ENCODE measurements at places on chromosomes 7 and 10.
A peak's percentile ranks its signal among the peaks of the same experiment; 100 is the strongest.

DNA sequence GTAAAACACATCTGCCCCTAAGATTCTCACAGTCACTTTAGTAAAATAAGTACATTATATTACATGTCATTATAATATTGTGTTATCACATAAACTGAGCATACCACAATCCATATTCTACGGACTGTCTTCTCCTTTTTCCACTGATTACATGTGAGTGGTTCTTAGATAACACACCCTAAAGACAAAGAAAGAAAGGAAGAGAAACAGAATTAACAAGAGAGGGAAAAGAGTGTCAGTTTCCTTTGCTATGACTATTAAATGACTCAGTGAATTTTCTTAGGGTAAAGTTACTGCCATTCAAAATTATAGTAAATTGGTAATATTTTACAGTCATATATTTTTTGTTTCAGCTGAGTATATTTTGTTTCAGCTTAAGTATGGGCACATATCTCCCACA, 268.3 kb downstream of the TWIST1 start:
- DNase-seq, result no peak

- DNase-seq, result peak; percentile 26
Observed at GRCh38 chr10:93991114-93991513, 2.6 kb upstream of the PLCE1 start.

DNA sequence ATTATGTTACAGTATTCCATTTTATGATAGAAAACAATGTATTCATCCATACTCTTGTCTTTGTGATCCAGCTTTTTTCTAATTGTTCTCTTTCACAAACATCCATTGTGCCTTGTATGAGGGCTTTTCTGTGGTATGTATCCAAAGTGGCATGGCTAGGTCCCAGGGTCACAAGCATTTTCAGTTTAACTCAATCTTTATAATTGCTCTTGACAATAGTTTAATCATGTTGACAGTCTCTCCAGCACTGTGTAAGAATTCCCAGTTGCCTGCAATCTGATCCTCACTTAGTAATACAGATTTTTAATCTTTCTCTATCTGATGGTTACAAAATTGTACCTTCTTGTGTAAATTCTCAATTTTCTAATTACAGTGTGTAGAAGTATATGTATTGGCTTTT, 533.4 kb downstream of the NEBL start:
- DNase-seq, result no peak

GRCh38 chr7:130263130-130263529, 3.5 kb upstream of the CPA2 start:
- DNase-seq, result no peak

DNA sequence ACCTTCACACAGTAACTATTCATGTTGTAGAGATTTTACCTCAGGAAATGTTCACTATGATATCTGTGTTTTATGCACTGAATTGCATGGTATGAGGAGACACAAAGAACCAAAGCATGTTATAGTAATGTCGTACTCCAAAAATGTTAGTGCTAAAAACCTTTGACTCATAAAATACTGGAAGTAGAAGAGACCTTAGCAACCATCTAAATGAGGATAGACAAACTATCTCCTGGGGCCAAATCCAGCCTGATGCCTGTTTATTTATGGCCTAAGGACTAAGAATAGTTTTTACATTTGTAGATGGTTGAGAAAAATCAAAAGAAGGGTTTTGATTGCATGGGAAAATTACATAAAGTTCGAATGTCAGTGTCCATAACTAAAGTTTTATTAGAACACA, 535.1 kb downstream of the INHBA start:
- no peak for DNase-seq

- no peak for DNase-seq
Observed at GRCh38 chr10:49011756-49012155, 72.1 kb upstream of the LRRC18 start.

GRCh38 chr10:102542800-102543418, 39.1 kb downstream of the SUFU start:
- no peak for DNase-seq

GRCh38 chr7:73932364-73932763, 71.4 kb downstream of the TMEM270 start:
- DNase-seq, result no peak

DNA sequence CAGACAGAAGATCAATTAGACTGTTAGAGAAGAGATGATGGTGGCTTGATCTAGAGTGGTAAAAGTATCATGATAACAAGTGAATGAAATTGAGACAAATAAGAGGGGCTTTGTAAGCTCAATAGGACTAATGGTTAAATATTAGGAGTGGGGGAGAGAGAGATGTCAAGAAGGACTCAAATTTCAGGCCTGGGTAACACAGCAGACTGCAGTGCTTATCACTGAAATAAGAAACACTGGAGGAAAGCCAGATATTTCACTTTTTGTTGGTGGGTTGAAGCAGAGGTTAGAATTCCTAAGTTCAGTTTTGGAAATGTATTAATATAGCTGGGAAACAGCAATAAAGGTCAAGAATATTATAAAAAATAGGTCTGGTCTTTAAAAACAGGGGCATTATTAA, 74.6 kb downstream of the ORC5 start:
- no peak for DNase-seq

- DNase-seq, result peak; percentile 87
Observed at GRCh38 chr7:128879939-128880746, 17.5 kb downstream of the ATP6V1F start.

GRCh38 chr10:51162002-51162401, 87.7 kb downstream of the PRKG1 start:
- DNase-seq, result no peak

- DNase-seq, result no peak
Observed at GRCh38 chr7:41093141-41093540, 609.7 kb downstream of the INHBA start.

- DNase-seq, result no peak
Observed at GRCh38 chr7:43785420-43785819, 26.9 kb downstream of the BLVRA start.

DNA sequence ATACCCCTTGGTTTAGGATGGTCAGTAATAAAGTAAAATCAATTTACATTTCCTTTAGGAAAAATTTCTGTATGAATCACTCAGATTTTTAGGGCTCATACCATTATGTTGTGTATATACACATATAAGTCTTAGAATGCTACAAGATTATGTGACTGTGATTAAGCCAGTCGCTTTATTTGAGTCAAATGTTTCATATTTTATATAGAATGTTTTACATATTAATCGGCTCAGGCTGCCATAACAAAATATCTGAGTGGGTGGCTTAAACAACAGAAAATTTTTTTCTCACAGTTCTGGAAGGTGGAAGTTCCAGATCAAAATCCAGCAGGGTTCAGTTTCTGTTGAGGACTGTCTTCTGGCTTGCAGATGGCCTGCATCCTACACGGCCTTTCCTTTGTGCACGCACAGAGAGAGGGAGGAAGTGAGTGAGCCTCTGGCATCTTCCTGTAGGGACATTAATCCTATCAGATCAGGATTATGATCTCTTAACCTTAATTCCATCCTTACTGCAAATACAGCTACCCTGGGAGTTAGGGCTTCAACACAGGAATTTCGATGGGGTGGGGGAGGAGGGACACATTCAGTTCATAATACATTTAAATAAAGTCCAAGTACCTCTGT, 198.0 kb downstream of the PHF14 start:
- no peak for DNase-seq

DNA sequence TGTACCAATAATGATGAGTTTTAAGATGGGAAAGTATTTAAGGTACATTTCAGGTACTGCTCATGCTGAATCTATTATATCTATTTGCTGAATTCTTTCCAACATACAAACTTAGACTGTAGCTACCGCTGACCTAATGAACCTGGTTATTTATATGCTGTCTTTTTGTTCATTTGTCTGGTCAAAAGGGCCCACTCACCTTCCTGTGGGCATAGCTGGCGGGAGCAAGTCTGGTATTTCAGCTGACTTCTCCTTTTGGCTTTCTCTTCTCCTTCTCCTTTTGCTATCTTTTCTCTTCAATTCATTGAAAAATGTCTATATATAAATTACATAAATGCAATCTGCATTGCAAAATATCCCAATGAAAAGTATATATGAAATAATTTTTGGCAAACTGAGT, 9.5 kb downstream of the PLXDC2 start:
- no peak for DNase-seq

GRCh38 chr10:79948976-79949722, at the start of gene SFTPD:
Gene SFTPD (minus strand): TSS chr10:79949105. CDS start chr10:79946659, 2,446 bp downstream.
- no peak for DNase-seq

- DNase-seq, result no peak
Observed at GRCh38 chr10:126906704-126907422, 1.6 kb downstream of the DOCK1 start.

- DNase-seq, result peak; percentile 91
Observed at GRCh38 chr7:90594751-90595317, 1.3 kb upstream of the CDK14 start.

DNA sequence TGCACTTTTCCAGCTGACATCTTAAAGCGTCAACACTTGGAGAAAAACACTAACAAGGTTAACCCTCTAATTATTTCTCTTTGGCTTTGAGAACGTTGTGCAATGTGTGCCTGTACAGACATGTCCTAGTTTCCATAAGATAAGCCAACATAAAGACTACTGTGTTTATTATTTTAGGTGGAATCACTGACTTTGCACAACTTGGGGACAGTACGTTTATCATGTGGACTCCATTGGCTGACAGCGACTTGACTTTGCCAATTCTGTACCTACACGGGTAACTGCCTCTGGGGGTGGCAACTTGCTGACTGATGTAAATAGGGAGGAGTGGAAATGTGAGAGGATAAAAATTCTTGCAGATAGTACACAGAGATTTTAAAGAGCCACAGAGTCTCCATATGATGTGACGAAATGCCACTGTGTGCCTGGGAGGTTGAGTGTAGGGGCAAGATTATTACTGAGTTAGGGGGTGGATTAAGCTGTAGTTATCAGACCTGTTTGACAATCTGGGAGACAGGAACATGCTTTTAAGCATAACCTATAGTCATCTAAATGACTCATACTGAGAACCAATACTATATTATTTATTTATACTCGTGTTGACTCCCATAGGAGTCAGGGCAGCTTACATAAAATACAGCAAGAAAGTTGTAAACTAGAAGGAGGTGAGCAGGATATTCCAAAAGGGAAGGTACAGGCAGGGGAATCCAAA, 21.0 kb downstream of the SLC13A4 start:
- DNase-seq, result no peak

- no peak for DNase-seq
Observed at GRCh38 chr10:26969145-26969926, 108.6 kb upstream of the ABI1 start.

- no peak for DNase-seq
Observed at GRCh38 chr10:98444314-98445006, 2.3 kb downstream of the HPS1 start.

DNA sequence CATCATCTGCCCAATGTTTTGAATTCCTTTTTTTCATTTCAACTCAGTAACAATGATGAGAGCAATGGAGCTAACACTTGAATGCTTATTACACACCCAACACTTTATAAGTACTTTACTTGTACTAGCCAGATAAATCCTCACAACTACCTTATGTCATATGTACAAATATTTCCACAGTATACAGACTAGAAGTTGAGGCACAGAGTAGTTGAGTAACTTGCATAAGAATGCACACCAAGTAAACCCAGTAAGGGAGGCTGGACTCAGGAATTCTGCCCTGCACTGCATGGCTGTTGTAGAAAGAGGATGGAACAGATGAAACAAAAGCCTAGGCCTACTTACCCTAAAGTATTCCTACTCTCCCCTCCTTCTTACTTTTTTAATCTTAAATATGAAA, 15.8 kb downstream of the DPY19L1 start:
- DNase-seq, result no peak

DNA sequence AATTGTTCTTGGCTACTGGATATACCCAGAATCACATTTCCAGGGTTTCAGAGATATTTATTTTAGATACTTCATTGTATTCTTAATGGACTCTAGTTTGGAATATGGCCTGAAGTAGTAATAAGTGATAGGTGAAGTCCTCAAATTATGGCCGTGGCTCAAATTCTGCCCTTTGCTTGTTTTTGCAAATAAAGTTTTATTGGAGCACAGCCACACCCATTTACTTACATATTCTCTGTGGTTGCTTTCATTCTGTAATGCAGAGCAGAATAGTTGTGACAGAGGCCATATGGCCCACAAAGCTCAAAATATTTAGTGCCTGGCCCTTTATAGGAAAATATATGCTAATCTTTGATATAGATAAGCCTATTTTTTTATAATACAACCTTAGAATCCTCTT, 19.5 kb downstream of the ANLN start:
- no peak for DNase-seq

- DNase-seq, result no peak
Observed at GRCh38 chr10:122984708-122985107, 4.5 kb downstream of the PSTK start.

DNA sequence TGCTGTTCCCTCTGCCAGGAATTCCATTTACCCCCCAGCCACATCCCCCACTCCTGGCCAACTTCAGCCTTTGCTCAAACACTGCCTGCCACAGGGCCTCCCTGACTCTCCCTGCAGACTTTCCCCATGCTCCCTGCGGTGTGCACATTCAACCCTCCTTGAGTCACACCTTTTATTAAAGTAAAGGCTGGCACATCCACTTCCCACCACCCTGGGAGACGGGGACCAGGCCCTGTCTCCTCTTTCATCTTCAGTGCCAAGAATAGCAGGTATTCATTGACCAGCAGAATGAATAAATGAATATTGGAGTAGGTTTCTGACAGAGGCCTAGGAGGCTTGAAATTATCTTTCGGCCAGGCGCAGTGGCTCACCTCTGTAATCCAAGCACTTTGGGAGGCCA, 91.4 kb downstream of the GRK5 start:
- DNase-seq, result no peak

DNA sequence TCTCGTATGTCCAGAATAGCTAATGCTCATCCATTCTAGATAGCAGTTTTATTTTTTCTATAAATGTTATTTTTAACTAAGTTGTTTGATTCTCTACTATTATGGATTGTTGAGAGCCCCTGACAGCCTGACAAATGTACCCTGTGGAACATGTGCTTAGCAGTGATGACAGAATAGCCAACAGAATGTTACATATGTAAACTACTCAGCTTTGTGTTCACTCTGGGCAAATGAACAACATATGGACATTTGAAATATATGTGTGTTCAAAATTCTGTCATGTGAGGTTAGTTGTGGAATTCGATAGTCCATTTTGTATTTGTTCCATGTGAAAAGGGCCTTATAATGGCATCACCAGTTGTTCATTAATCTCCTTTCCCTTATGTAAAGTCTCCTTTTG, 199.7 kb downstream of the EXOC4 start:
- DNase-seq, result no peak

DNA sequence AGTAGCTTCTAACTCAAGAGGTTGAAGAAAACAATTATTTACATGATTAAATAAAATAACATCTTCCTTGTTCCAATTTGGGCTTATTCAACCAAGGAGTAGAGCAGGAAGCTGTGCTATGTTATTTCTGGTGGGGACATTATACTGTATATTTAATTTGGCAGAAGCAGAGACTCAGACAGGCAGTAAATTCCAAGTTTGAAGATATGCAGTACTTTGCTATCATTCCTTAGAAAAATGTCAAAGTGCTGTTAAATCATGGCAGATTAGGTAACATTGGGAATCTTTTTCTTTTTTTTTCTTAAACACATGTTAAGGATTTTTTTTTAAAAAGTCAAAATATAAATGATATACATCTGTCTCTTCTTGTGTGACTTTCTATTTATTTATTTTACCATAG, 190.1 kb downstream of the SUGCT start:
- no peak for DNase-seq
